Cardiac septum (tissue), 1 donor: ENCODE measurements at places on chromosomes 1 and 21. TPM values are rescaled to one million over a fixed set of nuclear protein-coding genes. Genes with fewer than 3 reads are reported as not detected.

Gene ARPC5
- 49.8 TPM for total RNA-seq

Gene CFAP107
- total RNA-seq, result not detected

Gene AKR7A3
- total RNA-seq, result 0.32 TPM

Gene CELSR2
- total RNA-seq, result 7.1 TPM

Gene LCE6A
- not detected for total RNA-seq

DNA sequence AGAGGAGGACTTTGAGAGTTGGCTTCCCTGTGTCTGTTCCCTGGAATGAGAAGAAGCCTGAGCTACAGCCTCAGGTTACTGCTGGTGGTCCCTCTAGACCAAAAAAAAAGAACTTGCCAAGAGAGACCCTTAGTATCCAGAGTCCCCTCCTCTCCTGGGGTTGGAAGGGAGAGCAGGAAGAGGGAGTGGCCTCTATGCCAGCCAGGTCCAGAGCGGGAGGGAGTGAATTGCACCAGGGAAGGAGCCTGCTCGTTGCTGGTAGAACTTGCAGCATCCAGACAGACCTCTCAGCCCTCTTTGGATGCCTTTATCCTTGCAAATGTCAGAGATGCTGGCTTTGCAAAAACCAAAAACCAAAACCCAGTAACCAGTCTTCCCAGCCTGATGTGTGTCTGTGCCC lies 491.3 kb upstream of the VAMP3 start:
- DNase-seq, result no peak

DNA sequence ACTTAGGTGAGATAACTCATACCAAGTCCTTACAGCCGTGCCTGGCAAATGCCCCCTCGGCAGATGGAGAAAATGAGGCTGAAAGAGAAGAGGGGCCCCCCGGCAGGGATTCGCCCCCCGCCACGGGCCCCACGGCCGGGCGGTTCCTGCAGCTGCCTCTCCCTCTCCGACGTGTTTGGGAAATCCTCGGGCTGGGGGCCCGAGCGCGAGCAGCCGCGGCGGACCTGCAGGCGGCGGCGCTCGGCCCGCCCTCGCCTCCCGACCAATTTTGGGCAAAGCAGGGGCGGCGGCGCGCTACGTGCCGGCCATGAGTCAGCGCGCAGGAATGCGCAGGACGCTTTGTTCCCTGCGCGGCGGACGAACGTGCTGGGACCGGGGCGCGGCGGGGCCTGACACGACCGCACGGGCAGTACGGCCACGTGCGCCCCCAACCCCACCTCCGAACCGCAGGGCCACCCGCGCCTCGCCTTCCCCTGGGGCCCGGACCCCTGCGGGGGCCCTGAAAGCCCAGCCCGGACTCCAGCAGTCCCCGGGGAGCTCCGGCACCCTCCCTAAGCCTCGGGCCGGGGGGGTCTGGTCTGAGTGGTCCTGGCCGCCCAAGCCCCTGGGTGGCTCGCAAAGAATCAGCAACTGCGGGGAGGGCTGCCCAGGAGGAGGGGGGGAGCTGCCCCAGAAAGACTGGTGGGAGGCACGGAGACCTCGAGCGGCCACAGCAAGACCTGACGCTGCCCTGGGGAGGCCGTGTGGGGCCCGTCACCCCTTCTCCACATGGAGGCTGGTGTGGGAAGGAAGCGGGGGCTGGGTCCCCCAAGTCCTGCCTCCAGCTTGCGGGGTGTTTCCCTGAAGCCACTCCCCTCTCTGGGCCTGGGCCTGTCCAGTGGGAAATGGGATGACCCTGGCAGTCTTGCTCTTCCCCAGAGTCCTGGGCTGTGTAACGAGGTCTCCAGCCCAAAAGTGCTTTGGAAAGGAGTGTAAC lies 11.9 kb upstream of the EDN2 start:
- DNase-seq, result peak; percentile 91

GRCh38 chr1:214842856-214843255 lies 239.7 kb upstream of the KCNK2 start:
- DNase-seq, result no peak

DNA sequence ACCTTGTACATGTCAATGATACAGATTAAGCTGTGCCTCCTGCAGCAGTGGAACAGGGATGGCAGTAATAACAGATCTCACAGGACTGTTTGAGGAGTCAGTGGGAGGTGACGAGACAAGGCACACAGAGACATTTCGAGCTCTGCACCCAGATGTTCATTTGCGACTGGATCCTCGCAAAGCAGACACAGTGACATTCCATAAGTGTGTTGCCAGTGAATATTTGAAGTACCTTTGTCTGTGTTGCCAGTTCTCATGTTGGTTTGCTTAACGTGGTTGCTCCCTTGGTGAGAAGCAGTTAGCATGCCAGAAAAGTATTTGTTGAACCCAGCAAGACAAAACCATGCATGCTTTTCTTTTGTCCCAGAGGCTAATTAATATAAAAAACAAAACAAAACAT lies 67.0 kb downstream of the NID1 start:
- DNase-seq, result no peak

GRCh38 chr1:15830258-15830657 lies 17.2 kb upstream of the SPEN start:
- DNase-seq, result no peak

DNA sequence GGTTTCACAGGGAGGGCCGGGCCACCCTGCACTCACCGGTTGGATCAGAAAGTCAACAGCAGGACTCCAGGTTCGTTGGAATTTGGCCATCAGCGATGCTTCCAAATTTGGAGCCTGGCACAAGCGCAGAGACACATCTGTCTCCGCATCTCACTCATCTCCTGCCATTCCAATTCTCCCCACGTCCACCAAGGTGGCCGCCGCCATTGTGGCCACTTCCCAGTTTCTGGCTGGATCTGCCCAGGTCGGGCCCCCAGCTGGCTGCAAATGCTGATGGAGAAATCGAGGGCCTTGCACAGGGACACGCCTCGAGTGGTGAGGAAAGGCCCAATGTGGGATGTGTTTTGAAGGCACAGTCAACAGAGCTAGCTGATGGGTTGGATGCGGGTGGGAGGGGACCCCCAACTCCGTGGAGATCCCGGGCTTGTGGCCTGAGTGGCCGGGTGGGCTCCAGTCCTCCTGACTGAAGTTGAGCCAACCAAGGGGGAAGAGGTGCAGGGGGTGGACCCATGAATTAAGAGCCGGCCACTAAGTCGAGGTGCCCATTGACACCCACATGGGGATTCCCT lies 102.7 kb downstream of the CRYAA start:
- DNase-seq, result peak; percentile 31

DNA sequence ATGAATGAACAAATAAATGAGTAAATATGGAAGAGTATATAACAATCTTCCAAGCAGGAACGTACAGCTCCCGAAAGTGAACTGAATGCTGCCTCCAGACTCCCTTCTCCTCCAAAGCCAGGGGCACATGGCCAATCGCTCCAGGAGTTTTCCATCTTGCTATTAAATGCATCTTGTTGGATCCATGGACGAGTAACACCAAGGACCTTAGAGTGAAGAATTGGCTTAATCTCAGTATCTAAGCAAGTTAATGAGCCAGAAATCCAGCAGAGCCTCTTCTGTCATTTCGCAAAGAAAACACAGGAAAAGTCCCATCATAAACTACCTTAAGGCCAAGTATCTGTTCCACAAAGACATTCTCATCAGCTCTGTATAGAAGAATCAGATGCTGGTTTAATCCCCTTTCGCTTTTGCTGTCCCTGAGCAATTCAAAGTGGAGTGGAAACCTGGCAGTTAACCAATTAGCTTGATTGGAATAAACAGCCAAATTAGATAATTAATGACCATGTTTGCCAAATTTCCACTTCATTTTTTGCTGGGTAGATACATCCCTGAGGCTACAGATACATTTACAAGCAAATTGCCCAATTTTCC lies 116.0 kb downstream of the MIS18A start:
- no peak for DNase-seq
